Germinal center (tissue), 1 donor: ENCODE measurements at places on chromosomes 1 and 21.
A peak's percentile ranks its signal among the peaks of the same experiment; 100 is the strongest.

DNA sequence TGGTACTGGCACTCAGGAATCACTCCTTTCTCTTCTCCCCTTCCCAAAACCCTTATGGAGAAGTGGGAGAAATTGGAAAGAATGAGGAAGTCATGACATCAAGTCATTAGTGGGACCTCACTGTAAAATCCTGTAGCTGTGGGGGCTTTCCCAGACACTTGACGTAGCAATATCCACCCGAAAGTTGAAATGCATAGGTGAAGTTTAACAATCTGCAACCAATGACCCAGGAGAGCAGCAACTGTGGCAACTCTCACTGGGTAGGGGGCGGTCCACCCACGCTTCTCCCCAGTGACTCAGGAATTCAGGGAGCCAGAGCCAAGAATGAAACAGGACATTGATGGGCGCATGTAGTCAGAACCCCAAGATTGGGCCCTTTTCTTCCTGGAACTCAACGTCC lies 27.0 kb downstream of the ABCA4 start:
- no peak for DNase-seq

GRCh38 chr1:177256153-177257075 lies 85.7 kb downstream of the BRINP2 start:
- peak; percentile 21 for DNase-seq

GRCh38 chr1:67607699-67608098 lies 77.3 kb upstream of the GADD45A start:
- DNase-seq: no peak

DNA sequence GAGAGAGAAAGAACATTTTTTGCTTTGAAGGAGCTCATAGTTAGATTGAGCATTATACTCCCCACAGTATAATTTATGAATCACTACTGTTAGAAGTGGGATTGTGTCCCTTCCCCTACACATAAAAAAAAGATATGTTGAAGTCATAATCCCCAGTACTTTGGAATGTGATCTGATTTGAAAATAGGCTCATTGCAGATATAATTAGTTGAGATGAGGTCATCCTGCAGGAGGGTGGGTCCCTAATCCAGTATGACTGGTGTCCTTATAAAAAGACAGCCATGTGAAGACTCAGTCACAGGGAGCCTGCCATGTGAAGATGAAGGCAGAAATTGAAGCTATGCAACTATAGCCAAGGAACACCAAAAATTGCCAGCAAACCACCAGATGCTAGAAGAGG lies 76.4 kb downstream of the TGFB2 start:
- no peak for DNase-seq

GRCh38 chr1:181124291-181124751 lies 35.8 kb downstream of the IER5 start:
- DNase-seq: no peak

GRCh38 chr1:8107897-8108296 lies 81.8 kb upstream of the ERRFI1 start:
- no peak for DNase-seq

DNA sequence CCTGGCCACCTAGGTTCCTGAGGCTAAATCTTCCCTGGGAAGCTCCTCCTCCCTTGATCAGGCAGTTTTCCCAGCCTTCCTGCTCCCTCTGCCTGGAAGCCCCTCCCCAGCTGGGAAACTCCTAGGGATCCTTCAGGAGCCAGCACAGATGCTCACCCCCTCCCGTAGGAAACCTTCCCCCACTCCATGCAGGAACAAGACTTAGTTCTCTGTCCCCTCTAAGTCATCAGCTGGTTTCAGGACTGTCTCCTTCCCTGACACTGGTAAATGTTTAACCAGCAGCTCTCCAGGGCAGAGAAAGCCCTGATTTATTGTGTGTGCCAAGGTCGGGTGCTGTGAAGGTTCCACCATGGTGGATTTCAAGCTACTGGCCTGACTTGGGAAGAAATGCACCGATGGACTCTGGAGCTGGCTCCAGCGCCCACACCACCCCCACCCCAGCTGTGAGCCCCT lies 25.0 kb downstream of the TTC39A start:
- DNase-seq: no peak

- DNase-seq: no peak
These were observed 217.2 kb downstream of the ST6GALNAC3 start for GRCh38 chr1:76291737-76292136.

GRCh38 chr1:236576004-236576403 lies 28.3 kb downstream of the HEATR1 start:
- DNase-seq: no peak

DNA sequence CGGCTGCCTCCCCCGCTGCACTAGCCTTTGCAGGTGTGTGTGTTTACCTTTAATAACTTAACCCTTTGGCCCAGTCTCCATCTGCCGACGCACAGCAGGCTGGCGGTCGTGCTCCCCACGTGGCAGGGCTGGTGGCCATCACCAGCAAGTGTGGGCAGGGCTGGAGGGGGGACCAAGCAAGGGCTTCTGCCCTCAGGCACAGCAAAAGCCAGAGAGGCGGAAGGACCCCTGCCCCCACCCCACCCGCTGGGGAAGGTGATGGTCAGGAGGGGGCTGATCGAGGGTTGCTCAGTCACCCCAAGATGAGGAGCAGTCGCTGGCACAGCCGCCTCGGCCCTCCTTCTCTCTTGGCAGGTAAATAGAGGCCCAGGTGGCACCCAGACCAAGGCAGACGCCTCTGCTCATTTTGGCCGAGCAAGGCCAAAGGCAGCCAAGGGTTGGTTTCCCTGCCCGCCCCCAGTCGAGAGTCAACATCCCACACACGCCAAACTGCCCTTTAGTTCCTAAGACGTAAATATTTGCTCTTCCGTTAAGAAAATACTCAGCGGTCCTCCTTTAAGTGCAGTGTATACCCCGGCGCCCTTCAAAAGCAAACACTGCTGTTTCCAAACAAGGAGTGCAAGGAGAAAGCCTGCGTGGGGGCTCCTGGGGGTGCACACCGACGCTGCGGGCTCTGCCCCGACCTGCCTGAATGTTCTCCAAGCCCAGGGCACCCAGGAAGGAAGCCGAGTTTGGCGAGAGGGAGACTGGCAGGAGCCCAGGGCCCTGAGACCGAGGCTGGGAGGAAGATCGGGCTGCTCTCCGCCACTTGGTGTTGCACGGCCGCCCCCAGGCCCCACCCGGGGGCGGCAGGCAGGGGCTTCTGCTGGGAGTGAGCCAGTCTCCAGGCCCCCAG lies 82.7 kb downstream of the SIK1 start:
- no peak for DNase-seq

DNA sequence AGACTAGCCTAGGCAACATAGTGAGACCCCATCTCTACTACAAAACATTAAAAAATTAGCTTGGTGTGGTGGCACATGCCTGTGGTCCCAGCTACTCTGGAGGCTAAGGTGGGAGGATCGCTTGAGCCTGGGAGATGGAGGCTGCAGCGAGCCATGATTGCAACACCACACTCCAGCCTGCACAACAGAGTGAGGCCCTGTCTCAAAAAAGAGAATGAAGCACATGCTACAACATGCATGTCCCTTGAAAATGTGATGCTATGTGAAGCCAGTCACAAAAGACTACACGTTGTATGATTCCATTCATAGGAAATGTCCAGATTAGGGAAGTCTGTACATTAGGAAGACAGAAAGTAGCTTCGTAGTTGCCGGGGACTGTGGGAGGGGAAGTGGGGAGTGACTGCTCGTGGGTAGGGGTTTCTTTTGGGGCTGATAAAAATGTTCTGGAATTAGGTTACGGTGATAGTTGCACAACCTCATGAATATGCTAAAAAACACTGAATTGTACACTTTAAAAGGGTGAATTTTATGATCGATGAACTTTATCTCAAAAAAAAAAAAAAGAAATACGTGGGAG lies 202.1 kb downstream of the KAZN start:
- no peak for DNase-seq

- DNase-seq: peak; percentile 68
These were observed 809 bp downstream of the SYT11 start for GRCh38 chr1:155859881-155860871.

DNA sequence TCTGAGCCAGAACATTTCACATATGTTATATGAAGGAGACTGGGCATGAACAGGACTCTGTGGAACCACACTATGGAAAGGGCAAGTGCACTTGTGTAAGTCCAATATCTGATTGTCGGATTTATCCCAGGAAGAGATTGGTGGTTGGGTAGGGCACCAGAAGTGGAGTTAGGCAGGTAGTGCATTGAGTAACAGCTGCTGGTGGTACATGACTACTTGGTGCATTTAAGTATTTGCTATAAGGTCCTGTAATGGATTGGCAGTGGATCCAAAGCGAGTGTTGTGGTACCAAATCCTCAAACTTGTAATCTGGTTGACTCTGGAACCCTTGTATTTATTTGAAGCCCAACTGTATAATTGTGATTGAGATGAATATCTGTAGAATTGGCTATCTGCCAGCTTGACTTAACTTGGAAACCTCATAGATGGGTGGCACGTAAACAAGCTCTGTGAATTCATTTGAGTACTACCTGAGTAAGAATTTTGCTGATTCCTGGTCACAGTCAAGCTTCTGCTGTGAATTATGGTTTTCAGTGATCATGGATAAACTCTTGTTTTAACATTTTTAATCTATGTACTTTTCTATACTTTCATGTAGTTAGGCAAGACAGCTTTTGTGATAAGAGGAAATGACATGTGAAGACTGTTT lies 21.1 kb downstream of the UBAP2L start:
- no peak for DNase-seq

- DNase-seq: no peak
These were observed 368.1 kb upstream of the ADGRL2 start for GRCh38 chr1:81432654-81433109.

GRCh38 chr1:28417441-28417922 lies 47.9 kb downstream of the PHACTR4 start:
- DNase-seq: no peak

DNA sequence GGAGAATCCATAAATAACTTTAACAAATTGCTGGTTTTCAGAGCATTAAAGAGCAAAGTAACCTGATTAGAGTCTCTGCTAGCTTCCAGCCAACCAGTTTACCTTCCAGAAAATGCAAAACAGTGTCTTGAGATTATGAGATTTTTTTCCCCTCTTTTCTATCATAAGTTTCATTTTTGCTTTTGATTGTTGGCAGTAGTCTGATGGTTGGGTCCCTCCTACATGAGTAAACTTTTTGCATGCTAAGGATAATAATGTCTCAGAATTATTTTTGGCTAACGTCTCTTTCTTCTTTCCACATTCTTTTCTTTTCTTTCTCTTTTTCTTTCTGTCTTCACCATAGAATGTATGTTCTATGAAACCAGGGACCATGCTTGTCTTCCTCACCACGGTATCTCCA lies 6.3 kb upstream of the ADAMTS5 start:
- no peak for DNase-seq

DNA sequence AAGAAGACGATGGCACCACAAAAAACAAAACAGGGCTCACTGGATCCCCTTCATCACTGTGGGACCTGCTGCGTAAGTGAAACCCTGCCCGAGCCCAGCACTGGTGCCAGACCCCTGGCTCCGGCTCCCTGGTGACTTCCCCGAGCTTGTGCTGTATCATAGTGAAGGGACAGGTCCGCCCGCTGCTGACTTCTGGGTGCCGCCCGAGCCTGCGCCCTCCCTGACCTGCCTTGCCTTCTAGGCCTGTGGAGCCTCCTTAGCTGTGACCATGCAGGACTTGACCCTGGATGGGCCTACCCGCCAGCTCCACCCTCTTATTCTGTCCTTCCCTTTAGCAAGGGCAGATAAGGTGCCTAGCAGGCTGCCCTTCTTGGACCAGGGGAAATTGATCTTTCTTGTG lies 7.9 kb downstream of the TEX35 start:
- DNase-seq: no peak

- no peak for DNase-seq
These were observed 4.1 kb upstream of the TOE1 start for GRCh38 chr1:45335855-45336324.

GRCh38 chr1:162397039-162397448 lies 14.9 kb downstream of the SH2D1B start:
- DNase-seq: no peak

DNA sequence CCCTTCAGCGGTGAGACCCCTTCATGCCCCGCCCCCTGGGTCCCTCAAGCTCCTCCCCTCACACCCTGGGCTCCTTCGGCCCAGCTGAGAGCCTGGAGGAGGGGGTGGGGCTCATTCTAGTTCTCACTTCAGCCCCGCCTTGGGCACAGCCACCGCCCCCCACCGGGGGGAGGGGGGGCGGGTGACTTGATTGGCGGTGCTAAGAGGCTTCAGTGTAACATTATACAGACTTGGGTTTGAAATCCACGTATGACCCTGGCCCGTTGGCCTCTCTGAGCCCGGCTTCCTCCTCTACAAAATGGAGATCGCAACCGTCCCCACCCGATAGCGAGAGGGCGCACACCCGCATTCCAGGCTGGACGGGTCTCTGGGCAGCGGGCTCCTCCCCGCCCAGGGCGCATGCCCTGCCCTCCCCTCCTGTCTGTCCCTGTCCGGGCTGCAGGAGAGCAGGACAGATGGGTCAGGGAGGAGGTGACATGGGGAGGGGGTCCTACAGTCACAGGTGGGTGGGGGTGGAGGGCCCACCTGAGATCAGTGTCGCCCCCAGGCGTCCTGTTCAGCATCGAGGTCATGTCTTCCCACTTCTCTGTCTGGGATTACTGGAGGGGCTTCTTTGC lies 5.1 kb downstream of the CLCNKB start:
- DNase-seq: no peak

- no peak for DNase-seq
These were observed 146.2 kb downstream of the DAB1 start for GRCh38 chr1:57277681-57278080.

GRCh38 chr21:16072737-16073136 lies 343.0 kb downstream of the USP25 start:
- no peak for DNase-seq

DNA sequence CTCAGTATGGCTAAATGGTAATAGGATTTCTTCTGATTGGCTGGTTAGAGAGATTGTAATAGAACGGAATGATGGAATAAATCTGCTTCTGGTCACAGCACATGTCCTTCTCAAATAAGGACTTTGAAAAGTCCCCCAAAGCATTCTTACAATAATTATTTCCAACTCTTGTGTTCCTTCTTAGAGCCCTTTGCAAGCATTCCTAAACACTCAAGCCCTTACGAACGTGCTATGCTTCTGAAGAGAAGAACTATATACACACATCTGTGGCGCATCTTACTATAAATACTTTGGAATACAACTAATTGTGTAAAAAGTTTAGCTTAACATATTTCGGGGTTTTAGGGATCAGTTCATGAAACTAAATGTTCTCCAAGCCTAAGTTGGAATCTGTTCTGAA lies 25.6 kb downstream of the CLIC4 start:
- no peak for DNase-seq

- DNase-seq: no peak
These were observed 22.7 kb upstream of the AADACL3 start for GRCh38 chr1:12692967-12693782.

DNA sequence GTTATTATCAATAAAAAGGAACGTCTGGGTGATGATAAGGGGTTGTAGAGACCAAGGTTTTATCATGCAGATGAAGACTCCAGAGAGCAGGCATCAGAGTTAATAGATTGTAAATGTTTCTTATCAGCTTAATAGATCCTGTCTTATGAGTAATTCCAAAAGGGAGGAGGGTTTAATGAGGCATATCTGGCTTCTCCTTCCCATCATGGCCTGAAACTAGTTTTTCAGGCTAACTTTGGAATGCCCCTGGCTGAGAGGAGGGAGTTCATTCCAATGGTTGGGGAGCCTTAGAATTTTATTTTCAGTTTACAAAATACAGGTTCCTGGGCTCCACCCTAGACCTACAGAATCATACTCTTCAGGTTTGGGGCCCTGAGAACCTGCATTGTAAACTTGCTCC lies 13.5 kb downstream of the PLA2G2D start:
- no peak for DNase-seq

GRCh38 chr1:113747376-113747775 lies 11.9 kb downstream of the PHTF1 start:
- DNase-seq: no peak
